ENCODE measurements at places on chromosomes 1 and 21. TPM values are rescaled to one million over a fixed set of nuclear protein-coding genes. Genes with fewer than 3 reads are reported as not detected.

MYOG gene
- not detected for total RNA-seq

RHBG gene
- not detected for total RNA-seq

COL6A1 gene
- 154 TPM for total RNA-seq

IL12RB2 gene
- 0.33 TPM for total RNA-seq

AVPR1B gene
- total RNA-seq = not detected

CDA gene
- 2.0 TPM for total RNA-seq

CCDC17 gene
- 1.2 TPM for total RNA-seq

MAP1LC3C gene
- total RNA-seq = 0.19 TPM

CAPZA1 gene
- total RNA-seq = 24.6 TPM

LEMD1 gene
- not detected for total RNA-seq

CFAP74 gene
- total RNA-seq = not detected

APCS gene
- not detected for total RNA-seq

CNIH4 gene
- 28.5 TPM for total RNA-seq

DNMT3L gene
- total RNA-seq = not detected

PHLDA3 gene
- 21.1 TPM for total RNA-seq

SCYL3 gene
- total RNA-seq = 5.6 TPM

SEC16B gene
- total RNA-seq = 1.9 TPM

PLA2G2F gene
- not detected for total RNA-seq

S100A5 gene
- not detected for total RNA-seq

DNASE2B gene
- not detected for total RNA-seq

LINGO4 gene
- total RNA-seq = 0.77 TPM

RAB25 gene
- total RNA-seq = not detected

BRDT gene
- not detected for total RNA-seq

RHCE gene
- total RNA-seq = 1.0 TPM

TMEM79 gene
- 1.5 TPM for total RNA-seq

CYP4Z1 gene
- total RNA-seq = 0.71 TPM

LRRC3 gene
- 1.8 TPM for total RNA-seq

DRAXIN gene
- 0.05 TPM for total RNA-seq

TNFRSF8 gene
- total RNA-seq = 0.82 TPM

C1orf167 gene
- 2.5 TPM for total RNA-seq

TNFSF4 gene
- 0.44 TPM for total RNA-seq

SORT1 gene
- 146 TPM for total RNA-seq

DMRTA2 gene
- total RNA-seq = not detected

DCDC2B gene
- not detected for total RNA-seq

UTP25 gene
- 2.4 TPM for total RNA-seq

ZNHIT6 gene
- 8.7 TPM for total RNA-seq

HSF2BP gene
- total RNA-seq = 0.16 TPM

HMCN1 gene
- 8.9 TPM for total RNA-seq

TTF2 gene
- total RNA-seq = 6.4 TPM

S100A14 gene
- total RNA-seq = 6.5 TPM

AMY1A gene
- not detected for total RNA-seq

SCP2 gene
- 130 TPM for total RNA-seq

RGS8 gene
- 0.05 TPM for total RNA-seq

LCE3D gene
- not detected for total RNA-seq

RUNX3 gene
- 0.52 TPM for total RNA-seq

RIPPLY3 gene
- not detected for total RNA-seq

KRTAP19-3 gene
- total RNA-seq = not detected

SPATA21 gene
- total RNA-seq = not detected

SAMSN1 gene
- total RNA-seq = 1.0 TPM

CA6 gene
- total RNA-seq = not detected

ITLN2 gene
- 0.19 TPM for total RNA-seq

ATP6V1G3 gene
- total RNA-seq = not detected

AADACL4 gene
- not detected for total RNA-seq

NR1I3 gene
- not detected for total RNA-seq

LEFTY1 gene
- total RNA-seq = 0.55 TPM

All from left ventricle myocardium inferior (tissue), 1 donor.